Transverse colon (tissue), 4 donors: ENCODE measurements at places on chromosomes 13 and 19. TPM values are rescaled to one million over a fixed set of nuclear protein-coding genes. Genes with fewer than 3 reads are reported as not detected.

MTRF1 gene
- 14.2 TPM for total RNA-seq

- DNase-seq, result no peak
Observed at GRCh38 chr13:55948175-55948574, 1192.5 kb upstream of the PRR20A start.

DCT gene
- total RNA-seq, result not detected

DNA sequence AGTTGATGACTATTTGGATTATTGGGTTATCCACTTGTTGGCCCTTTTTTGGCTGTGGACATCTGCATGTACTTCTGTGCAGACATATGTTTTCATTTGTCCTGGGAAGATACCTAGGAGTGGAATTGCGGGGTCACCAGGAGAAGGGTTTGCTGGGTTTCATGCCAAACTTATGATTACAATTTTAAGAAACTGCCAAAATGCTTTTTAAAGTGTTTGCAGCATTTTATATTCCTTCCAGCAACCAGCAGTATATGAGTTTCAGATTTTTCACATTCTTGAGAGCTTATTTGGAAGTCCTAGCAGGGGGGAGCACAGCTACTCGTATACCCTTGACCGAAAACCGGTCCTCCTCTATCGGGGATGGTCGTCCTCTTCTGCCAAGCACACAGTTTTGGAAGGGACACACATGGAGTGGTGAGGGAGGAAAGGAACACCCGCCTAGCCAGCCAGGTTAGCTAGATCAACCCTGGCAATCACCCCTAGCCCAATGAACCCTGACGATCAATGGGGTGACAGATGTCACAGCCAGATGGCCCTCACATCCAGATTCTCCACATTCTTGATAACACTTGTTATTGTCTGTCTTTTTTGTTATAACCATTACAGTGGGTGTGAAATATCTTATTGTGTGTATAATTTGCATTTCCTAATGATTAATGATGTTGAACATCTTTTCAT is 26.7 kb upstream of the RNF113B start:
- DNase-seq, result no peak

GRCh38 chr13:24716011-24716410 is 35.8 kb downstream of the ATP12A start:
- no peak for DNase-seq

MUC16 gene
- not detected for total RNA-seq

DNA sequence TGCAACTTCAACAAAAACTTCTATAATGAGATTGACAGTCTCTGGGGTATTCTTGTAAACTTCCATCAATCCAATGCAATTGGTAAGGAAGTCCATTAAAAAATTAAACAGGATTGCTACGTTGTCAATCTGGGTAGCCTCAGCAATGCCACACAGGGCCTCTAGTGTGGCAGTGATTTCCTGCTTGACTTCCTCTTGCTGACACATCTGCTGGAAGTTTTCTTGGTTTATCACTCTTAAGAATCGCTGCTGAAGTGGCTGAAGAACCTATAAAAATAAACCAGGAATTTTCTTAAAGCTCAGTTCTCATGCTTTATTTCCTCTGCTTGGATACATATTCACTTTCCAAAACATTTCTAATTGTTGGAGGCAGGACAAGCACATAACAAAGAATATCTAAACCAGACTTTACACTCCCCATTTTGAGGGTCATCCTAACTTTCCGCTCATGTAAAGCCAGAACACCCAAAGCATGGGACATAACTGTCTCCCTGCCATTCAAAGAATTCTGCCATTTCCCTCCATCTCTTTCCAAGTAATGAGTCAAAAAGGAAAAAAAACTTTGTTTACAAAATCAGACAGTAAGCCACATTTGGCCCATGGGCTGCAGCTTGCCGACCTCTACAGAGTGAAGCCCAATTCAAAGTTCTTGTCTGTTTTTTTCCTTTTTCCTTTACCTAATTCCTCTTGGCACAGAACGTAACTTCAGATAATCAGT is 23.2 kb upstream of the EEF1AKMT1 start:
- DNase-seq, result no peak

DNA sequence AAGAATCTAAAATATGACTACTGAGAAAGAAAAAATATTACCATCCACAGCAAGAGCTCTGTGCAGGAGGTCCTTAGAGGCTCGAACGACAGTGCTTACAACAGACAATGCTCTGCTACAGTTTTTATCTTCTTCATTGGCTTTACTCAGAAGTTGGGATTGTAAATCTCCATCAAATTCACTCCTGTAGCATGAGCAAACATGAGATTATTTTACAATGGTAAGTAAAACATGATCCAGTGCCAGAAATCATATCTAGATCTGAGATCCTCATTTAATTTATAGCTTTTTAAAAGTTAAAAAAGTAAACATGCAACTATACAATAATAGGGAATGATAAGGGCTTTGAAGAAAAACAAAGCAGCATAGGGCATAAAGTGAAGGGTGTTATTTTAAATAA is 144.5 kb upstream of the FBXL3 start:
- DNase-seq, result no peak

NKPD1 gene
- 0.32 TPM for total RNA-seq

DNA sequence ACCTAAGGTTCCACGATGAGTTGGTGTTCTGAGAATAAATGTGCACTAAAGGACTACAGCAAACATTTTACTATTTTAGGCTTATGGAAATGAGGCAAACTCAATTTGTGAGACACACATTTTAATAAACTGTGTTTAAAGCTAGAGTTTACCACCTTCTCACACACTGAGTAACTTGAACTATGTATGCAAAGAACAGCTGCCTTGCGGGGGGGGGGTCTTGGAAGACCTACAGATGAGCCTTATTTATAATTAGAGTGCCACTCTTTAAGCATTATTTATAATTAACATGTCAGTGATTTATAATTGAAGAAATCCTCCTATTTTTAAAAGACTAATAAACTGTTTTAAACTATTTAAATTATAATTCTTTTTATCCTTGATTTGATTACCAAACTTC is 300.4 kb downstream of the DLEU7 start:
- no peak for DNase-seq

PSG7 gene
- total RNA-seq, result not detected

- peak; percentile 40 for DNase-seq
Observed at GRCh38 chr13:59531571-59532091, 632.1 kb downstream of the DIAPH3 start.

DNA sequence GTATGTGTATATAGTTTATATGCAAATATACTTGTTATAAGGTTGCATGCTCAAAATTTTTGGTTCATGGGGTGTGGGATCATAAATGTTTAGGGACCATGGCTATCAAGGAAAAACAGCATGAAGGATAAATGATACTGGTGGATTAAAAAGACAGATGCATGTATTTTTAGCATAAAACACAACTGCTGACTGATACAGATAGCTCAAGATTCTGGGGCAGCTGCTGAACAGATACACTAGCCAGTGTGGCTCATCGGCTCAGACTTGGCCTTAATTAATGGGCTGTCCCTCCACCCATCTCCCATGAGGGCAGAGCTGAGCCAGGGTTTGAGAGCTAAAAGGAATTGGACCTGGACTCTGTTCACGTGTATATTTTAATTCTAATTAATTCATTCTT is 11.4 kb downstream of the ALOX5AP start:
- DNase-seq, result no peak

- DNase-seq, result no peak
Observed at GRCh38 chr19:15287496-15287895, 44.8 kb downstream of the BRD4 start.

DNA sequence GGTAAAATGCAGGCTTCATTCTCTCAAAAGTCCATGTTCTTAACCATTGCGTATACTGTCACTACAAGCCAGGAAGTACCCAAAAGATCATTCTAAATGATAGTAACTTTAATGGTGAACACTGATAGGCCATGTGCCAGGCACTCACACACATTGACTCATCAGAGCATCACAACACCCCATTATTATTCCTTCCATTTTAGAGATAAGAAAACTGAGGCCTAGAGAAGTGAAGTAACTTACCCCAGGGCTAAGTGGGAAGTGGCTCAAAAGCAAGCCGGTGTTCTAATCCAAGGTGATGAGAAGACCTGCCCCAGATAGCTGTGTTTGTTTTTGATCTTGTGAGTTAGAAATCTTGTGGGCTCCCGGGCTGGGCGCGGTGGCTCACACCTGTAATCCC is 1.4 kb upstream of the PHLDB3 start:
- no peak for DNase-seq

HTR2A gene
- total RNA-seq, result not detected

HOMER3 gene
- 12.0 TPM for total RNA-seq

- DNase-seq, result no peak
Observed at GRCh38 chr19:5045956-5046338, 77.0 kb downstream of the KDM4B start.

STOML3 gene
- total RNA-seq, result 0.55 TPM

DNA sequence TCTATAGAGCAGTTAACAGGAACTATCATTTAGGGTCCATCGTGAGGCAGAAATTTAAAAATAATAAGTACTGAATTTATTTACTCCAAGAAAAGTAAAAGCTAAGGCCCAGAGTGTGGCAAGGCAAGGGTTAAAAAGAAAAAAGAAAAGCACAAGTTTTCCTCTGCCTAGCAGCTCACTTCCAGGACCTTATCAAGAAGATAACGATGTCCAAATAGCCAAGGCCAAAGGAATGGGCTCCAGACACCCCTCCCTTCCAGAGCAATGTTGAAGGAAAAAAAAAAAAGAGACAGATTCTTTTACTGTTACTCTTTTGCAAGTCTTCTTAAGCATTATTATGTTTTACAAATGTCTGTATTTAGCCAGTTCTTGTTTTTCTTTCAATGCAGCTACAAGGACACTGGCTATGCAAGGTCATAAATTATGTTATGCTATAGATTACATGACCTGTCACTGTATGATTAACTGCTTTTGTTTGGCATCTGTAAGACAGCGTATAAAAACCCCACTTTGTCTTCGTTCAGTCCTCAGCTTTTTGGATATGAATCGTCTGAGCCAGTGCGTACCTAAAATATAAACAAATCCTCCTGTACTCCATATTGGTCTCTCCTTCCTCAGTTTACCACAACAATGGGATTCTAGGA is 2.9 kb upstream of the ZNF700 start:
- DNase-seq, result no peak

SIGLECL1 gene
- not detected for total RNA-seq

- DNase-seq, result no peak
Observed at GRCh38 chr13:66567899-66568612, 662.1 kb downstream of the PCDH9 start.

DAND5 gene
- not detected for total RNA-seq

DNA sequence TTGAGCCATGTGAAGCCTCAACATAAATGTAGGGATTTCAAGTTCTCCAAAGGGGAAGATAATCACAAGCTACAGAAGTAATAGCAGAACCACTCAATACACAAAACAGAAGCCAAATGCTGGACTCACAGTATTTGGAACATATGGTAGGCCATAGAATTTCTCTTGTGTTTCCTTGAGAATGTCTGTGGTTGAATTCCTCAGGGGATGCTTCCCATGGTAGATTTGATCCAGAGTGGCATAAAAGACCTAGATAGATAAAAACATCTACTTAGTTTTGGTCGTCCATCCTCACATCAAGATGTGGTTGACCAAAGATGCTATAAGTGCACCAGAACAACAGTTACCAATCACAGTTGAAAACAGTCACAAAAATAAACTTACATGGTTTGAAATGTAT is 83.4 kb downstream of the MIPEP start:
- no peak for DNase-seq

GRCh38 chr13:60047918-60048317 is 115.8 kb downstream of the DIAPH3 start:
- DNase-seq, result no peak

DNA sequence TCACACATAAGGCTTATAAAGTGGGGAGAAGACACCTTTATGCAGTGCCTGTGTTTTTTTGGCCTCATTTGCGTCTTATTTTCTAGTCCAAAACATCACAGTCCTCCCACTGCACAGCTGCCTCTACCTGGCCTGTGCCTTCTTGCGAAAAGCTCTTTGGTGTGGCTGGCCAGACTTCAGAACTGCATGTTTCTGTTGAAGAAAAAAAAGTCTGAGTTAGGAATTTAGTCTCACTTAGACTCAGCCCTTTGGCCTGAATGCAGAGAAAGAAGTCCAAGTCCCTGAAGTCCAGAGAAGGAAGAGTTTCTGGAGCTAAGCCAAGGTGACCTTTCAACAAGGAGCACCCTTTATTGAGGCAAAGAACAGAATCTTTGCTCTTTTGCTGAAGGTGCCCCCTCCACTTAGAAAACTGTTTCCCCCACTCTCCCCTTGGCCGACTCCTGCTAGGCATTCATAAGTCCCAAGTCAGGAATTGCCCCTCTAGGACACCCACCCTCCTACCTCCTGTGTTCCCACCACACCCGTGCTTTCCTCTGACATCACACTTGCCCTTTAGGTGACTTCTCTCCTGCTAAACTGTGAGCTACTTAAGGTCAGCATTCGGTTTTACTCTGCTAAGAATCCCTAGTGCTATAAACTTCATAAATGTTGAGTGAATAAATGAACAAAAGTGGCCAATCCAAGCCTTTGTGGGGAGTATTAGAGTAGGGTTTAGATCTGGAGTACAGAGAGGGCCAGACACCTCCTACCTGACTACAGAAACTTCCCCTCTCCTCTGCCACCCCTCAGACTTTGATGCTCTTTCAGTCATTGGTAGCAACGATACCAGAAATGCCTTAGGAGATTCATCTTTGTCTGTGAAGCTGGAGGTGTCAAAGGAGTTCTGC is 226.8 kb downstream of the LACC1 start:
- DNase-seq, result no peak

- peak; percentile 5 for DNase-seq
Observed at GRCh38 chr13:113552079-113552478, 32.5 kb upstream of the TFDP1 start.

- no peak for DNase-seq
Observed at GRCh38 chr19:1826557-1827521, 14.8 kb upstream of the ATP8B3 start.

GRCh38 chr19:35777086-35777841 is 1.9 kb downstream of the ARHGAP33 start:
- no peak for DNase-seq

LGALS7B gene
- total RNA-seq, result not detected

DNA sequence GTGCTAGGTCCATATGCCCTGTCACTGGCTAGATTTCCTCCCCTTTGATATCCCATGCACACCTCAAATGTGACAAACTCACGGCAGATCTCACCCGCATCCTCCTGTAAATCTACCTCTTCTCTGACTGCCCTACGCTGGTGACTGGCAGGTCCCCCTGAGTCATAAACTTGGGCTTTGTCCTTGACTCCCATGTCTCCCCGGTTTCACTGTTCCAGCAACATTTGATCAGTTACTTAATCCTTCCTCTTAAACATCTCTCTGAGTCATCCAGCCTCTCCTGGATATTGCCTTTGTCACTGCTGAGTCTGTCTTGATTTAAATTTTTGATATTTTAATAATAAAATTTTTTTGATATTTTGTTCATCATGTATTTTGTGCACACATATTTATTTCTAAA is 26.5 kb downstream of the FAM216B start:
- no peak for DNase-seq
